ENCODE measurements at places on chromosomes 16 and 17.

- peak; percentile 40 for DNase-seq
Measured at GRCh38 chr16:21638573-21638975, 13.8 kb downstream of the IGSF6 start.

GRCh38 chr16:17369421-17370222 is 101.1 kb downstream of the XYLT1 start:
- no peak for DNase-seq

- DNase-seq = no peak
Measured at GRCh38 chr16:89003831-89004208, 26.8 kb upstream of the CBFA2T3 start.

DNA sequence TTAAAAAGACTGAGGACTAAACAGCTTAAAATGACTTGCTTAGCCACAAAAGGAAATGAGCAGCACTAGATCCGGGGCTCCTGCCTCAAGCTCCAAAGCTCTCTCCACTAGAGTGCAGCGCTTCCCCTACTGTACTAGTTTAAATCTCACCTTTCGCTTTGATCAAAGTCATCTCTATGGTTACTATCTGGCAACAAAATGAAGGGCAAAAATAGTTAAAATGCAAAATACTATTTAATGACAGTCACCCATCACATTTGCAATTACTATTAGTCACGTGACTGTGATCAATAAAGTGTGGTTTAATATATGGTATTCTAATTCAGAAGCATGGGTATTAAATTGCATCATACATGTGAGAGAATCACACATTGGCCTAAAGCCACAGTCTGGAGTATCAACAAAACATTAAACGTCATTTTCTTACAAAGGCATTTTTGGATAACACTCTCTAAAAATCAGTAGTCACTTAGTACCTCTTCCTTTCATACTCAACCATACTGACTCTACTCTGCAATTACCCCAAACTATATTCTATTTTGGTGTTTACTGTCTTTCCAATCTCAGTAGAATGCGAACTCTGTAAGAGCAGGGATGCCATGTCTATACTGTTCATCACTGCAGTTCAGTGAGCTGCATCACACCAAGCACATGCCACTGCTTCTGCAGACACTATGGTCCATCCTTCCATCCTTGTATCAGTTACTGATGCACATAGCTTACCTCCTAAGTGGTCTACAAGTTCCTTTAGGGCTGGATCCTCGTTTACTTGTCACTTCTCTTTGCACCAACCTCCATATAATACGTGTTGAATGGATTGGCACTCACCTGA is 6.2 kb downstream of the PSMD12 start:
- DNase-seq = no peak

DNA sequence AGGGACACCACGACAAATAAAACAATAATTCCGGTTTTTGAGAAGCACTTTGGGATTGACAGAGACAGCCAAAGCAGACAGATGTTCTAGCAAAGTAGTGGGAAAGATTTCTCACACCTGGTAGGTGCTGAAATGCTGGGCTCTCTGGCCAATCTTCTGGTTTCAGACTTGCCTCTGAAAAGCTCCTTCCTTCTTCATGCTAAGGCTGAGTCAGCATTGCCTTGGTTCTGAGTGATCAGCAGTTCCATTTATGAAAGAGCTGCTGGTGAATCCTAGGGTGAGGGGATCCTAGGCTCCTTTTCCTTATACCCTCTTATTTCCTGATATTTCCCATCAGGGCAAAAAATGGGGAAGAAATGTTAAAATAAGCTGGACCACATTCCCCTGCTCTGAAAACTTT is 268.7 kb upstream of the SALL1 start:
- peak; percentile 65 for DNase-seq

- no peak for DNase-seq
Measured at GRCh38 chr17:82371333-82372248, at the start of gene UTS2R. TSS of gene UTS2R (plus strand) at chr17:82371765. CDS start at chr17:82374325, 2,560 bp downstream.

GRCh38 chr16:73601911-73602310 is 554.0 kb upstream of the ZFHX3 start:
- no peak for DNase-seq

DNA sequence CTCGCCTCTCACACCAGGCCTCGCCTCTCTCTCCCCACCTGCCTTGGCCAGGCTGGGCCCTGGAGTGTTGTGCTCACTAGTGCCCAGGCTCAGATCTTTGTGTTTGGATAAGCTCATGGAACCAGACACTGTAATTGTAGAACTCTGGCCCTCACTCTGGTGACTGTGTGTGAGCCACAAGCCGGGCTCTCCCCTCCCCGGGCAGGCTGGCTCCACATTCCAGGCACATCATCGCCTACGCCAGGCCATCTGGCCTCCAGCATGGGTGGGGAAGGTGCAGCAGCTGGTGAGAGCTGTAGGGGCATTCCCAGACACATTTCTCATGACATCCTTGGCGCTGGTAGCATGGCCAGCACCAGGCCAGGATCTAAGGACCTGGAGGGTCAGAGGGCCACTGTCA is 202.3 kb downstream of the RAB11FIP4 start:
- peak; percentile 19 for DNase-seq

DNA sequence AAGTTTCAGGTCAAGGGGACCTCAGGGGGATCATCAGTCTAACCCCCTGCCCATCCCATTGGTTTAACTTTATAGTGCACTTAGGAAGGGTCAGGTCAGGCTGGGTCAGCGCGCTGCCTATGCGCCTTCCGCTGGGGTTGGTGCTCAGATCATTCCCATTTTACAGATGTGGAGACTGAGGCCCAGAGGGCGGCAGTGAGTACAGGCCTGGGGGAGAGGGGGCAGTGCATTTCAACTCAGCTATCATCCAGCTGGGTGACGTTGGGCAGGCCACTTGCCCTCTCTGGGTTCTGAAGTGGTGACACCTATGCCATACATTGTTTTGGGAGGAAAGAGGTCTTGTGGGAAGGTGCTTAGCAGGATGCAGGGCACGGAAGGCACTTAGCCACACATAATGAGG is 127.8 kb upstream of the CDC42EP4 start:
- DNase-seq = no peak

- DNase-seq = no peak
Measured at GRCh38 chr17:46952115-46952514, 26.9 kb downstream of the RPRML start.

All from renal cortical epithelial cell (primary cell).